ENCODE measurements at places on chromosomes 12 and 14.
A peak's percentile ranks its signal among the peaks of the same experiment; 100 is the strongest.

DNA sequence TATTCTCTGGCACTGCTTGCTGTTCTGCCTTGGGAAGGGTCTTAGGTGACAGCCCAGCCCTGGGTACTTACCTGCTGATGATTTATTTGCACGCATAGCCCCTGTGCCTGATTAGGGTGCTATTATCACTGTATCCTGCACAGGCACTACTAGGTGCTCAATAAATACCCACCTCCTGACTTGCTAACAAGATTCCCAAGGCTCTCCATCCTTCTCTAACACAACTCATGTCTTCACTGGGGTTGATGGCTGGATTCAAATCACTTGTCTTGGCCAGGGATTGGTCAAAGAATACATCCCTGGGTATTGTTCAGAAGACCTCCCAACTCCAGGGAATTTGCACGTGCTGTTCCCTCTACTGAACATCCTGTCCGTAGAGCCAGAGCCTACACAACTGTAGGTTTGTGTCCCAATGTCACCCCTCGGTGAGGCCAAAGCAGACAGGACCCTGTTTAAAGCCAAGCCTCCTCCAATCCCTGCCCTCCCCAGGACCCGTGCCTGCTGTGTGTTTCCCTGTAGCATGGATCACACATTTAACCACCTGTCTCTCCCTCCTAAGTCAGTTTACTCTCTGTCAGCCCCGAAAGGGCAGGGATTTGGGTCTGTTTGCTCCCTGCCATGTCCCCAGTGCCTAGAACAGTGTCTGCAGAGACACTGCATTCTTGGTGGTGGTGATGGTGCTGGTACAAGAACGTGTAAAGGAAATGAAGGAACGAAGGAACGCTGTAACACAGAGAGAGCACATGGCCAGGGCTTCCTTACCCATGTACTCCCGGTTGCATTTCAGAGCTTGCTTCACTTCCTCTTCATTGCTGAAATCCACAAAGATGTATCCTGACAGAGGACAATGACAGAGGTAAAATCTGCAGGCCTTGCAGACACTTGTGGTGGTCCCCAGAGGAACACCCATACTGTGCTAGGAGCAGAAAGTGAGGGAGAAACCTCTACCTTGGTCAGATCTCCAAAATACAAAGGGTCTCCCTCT, 16.5 kb downstream of the RBM19 start:
- no peak for DNase-seq

GRCh38 chr12:39372929-39373328, 70.0 kb downstream of the KIF21A start:
- DNase-seq: no peak

GRCh38 chr12:57874166-57875108, 27.9 kb upstream of the CTDSP2 start:
- DNase-seq: no peak

GRCh38 chr12:93851257-93851671, 174.1 kb downstream of the CRADD start:
- DNase-seq: no peak

GRCh38 chr14:78593949-78594348, 423.8 kb downstream of the NRXN3 start:
- no peak for DNase-seq

GRCh38 chr12:86777325-86777724, 521.1 kb upstream of the MGAT4C start:
- DNase-seq: peak; percentile 52

GRCh38 chr12:14952299-14952921, 9.0 kb downstream of the ARHGDIB start:
- no peak for DNase-seq

DNA sequence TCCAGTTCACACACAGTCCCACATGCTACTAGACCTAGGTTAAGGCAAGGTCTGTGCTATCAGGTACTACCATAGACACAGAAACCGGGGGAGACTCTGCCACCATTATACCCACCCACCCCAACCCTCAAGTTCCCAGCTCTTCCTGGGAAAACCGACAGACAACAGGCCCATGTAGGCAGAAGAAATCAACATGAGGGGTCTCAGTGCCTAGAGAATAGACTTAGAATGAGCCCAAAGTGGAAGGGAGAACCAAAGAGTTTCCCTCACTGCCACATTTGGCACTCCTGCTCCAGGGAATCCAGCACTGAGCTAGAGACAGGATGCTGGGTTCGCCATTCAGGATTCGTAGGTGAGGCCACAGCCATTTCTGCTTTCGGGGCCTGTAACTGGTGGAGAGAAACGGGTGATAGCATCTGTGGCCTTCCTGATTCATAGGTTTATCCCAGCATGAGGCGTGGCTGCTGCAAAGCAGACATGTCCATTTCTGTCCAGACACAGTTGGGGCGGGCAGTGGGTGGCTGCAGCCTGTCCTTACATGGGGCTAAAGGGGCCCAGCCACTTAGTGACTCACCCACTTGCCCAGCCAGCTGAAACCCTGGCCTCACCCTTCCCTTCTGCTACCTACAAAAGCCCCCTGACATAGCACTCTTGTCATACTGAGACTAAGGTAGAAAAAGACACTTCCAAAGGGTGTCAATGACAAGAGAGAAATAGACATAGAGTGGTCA, 69.4 kb downstream of the IRF2BPL start:
- no peak for DNase-seq

DNA sequence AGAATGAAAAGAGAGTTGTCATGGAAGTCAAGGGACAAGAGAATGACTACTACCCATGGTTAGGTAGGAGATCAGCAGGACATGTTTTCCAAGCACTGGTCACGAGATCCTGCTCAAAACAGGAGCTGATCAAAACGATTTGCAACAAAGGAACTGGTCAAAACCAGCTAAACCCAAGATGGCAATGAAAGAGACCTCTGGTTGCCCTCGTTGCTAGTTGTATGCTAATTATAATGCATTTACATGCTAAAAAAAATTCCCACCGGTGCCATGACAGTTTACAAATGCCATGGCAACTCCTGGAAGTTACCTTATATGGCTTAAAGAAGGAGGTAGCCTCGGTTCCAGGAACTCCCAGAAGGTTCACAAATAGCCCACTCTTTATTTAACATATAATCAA, 95.0 kb upstream of the OTX2 start:
- DNase-seq: no peak

DNA sequence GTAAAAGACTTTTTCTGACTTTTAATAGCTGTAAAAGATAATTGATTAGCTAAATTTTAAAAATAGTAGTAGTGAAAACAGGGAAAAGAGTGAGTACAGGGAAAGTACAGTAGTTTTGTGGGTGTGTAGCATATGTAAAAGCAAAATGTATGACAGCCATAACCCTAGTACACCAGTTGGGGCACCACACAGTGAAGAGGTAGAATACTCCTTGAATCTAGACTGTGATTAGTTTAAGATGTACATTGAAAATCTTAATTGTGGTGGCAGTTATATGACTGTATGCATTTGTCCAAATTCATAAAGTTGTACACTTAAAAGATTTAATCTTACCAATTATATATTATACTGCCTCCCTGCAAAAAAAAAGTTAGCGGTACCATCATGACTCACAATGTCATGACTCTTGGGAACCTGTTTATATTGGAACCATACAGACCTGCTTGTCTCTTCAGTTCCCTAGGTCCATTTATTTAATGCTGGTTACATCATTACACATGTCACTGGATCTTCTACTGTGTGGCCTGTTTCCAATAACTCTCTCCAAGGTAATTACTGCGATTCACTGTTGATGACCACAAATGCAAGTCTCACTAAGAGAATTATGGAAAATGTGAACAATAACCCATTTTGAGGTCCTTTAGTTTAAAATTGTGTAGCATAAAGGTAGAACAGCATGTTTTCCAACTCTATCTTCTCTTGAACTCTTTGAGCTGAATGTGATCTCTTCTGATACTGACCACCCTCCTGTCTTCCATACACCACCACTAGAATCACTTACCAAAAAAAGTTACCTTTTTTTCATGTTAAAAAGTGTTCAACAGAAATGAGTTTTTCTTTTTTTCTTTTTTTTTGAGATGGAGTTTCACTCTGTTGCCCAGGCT, 264.2 kb upstream of the AMIGO2 start:
- DNase-seq: no peak

GRCh38 chr12:45708363-45708762, 21.1 kb upstream of the ARID2 start:
- DNase-seq: no peak

DNA sequence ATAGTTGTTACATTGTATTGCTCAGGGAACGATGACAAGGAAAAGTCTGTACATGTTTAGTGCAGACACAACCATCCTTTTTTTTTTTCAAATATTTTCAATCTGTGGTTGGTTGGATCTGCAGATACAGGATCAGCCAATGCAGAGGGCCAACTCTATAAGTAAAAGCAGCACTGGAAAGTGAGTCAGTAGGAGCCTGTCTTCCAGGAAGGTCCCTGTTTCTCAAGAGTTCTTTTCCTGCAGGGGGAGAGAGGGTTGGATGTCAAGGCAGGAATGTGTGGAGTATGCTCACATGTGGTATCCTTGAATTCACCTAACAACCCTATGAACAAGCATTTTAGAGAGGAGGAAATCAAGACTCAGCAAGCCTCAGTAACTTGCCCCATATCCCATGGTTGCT, 409.1 kb downstream of the NPAS3 start:
- DNase-seq: no peak

DNA sequence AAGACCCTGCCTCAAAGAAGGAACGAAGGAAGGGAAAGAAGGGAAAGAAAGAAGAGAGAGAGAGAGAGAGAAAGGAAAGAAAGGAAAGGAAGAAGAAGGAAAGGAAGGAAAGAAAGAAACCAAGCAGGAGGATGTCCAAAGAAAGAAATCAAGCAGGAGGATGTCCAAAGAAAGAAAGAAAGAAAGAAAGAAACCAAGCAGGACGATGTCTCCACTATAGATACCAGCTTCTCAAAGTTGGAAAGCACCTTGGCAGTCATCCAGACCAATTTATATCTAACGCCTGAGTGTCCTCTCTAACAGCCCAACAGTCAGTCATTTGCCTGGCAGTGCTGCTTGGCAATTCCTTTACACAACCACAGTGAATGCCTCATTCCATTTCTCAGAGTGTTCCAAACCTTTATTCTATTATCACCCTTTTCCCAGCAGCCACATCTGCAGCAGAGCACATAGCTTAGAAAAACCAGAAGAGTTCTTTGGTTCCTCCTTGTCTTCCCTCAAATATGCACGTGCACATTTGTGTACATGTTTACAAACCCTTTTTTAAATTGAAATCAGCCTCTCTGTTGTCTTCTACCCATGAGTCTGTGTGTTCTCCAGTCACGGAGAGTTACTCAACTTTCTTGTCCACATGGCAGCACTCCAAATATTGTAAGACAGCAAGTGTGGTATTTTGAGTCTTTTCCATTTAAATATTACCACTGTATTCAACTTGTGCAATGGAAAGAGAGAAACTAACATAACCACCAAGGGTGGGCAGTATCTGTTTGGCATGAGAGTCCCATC, 138.4 kb downstream of the STXBP6 start:
- peak; percentile 12 for DNase-seq

DNA sequence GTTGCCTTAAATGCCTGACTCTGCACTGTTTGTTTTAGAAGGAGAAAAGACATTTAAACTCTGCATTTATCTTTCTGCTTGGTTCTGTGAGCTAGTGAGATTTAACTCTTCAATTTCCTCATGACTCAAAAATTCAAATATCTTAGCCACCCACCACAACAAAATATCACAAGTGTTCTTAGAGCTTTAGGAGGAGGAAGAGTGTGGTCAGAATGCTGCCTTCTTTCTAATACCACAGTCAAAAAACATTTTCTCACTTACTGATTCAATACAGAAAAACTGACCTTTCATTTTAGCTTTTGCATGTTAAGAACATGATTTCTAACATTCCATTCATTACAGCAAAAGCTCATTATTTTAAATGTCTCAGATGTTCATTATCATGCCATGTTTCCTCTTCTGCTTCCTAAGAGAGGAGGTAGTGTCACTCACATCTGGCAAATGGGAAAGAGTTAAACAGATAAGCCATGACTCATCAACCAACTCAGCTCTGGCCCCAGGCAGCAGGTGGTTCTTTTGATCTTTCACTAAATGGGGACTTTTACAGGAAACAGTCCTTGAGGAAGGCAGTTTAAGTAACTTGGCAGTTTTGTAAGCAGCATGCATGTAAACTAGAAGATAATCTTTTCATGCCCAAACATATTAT, 56.4 kb upstream of the RNU6-8 start:
- peak; percentile 1 for DNase-seq

GRCh38 chr12:64616201-64616600, 5.9 kb downstream of the RASSF3 start:
- DNase-seq: no peak

- DNase-seq: no peak
Observed at GRCh38 chr12:9340422-9341259, 132.4 kb upstream of the PZP start.

DNA sequence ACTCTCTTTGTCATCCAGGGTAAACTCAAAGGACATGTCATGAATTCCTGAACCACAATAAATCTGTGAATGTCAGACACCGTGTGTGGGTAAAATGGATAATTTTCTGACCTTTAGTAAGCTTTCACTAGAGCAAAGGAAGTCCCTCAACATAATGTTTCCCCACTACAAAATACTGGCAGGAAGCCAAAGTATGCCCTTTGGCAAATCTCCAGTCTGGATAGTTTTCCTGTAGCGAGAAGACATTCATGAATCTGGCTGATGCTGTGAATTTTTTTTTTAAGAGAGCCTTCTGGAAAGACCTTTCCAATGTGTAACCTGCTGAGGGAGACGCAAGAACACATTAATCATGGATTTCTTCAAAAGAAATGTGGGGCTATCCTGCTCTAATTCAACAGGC, 389.6 kb upstream of the DDHD1 start:
- DNase-seq: peak; percentile 37

- DNase-seq: peak; percentile 86
Observed at GRCh38 chr14:95056476-95056875, 100.9 kb downstream of the DICER1 start.

DNA sequence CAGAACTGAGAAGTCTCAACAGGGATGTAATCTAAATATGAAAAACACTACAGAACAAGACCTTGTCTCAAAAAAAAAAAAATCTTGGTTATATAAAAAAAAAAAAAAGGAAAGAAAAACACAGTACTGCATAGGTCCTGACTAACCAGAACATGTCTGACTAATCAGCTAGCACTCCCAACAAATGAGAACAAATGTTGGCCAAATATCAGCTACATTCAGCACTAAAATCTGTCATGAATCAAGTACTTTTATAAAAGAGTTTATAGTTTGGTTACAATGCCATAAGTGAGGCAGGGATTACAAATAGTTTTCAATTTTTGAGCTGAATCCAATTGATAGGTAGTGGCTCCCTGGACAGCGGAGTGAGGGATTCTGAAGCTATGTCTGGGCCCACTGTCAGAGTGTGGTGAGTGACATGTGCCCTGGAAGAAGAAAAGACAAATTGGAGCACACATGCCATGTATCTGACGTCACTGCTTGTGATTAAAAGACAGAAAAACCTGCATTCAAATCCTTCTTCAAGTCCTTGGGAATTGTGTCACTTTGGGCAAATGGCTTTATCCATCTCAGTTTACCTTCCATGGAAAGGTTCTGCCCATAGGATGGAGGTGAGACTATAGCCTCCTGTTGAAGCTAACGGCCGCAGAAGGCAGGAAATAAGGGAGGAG, 5.6 kb upstream of the FAM234B start:
- no peak for DNase-seq
